ENCODE measurements at places on chromosomes 2 and 18.

DNA sequence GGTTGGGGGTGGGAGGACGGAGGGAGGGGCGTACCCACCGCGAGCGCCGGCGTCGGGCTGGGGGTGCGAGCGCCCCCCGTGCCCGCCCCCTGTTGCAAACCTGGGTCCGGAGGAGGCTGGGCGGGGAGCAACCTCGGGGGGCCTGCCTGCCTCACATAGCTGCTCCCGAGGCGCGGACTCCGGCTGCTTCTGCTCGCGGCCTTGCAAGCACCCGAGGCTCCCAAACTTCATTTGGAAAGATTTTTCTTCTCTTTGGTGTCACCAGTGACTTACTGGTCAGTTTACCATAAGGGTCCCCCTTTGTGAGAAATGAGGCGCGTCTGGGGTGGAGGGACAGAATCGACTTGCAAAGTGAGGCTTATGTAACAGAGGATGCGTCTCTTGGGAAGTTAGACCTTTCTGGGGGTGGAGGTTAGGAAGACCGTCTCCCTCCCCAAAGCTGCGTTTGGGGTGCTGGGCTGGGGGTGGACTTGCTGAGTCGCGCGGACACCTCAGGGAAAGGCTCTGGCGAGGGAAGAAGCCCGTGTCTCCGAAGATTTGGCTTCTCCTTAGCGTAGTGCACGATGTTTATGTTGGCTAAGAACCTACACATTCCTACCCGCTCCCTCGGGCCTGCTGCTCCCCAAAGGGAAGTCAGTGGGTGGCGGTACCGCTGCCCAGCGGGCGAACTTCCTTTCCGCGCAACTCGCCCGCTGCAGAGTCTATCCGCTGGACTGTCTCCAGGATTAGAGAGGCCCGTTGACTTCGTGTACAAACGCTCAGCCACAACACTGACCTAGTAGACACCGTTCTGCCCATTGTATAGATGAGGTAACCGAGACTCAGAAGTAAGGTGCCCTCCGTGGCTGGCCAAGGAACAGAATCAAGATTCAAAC is 559 bp downstream of the TMEM37 start:
- DNase-seq: no peak

DNA sequence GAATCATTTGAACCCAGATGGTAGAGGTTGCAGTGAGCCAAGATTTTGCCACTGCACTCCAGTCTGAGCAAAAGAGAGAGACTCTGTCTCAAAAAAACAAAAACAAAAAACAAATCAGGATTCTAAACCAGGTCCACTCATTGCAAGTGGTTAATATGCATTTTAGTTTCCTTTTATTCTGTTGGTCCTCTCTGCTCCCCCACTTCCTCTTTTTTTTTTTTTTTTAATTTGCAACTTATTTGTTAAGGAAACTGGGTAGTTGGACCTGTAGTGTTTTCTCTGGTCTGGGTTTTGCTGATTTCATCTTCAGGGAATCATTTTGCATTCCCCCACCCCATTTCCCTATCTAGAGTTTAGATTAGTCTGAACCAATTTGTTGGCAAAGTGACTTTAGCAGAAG is 14.0 kb downstream of the FER1L5 start:
- no peak for DNase-seq

DNA sequence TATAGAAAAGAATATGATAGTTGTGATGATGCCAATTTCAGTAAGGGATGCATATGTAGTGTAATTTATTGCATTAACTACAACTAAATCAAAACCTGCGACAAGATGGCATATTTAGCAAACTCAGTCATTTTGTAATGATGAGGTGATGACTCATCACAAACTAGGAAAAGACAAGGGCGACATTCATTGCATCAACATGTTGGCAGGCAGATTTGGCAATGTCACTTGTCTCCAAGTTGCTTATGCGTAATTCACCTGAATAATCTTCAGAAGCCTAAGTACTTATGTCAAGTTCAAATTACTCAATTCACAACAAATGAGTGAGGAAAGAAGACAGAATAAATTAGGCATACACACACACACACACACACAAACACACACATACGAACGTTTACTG is 273.2 kb upstream of the RGPD4 start:
- DNase-seq: no peak

- DNase-seq: no peak
Measured at GRCh38 chr2:127155028-127155581, 48.2 kb upstream of the BIN1 start.

- DNase-seq: no peak
Measured at GRCh38 chr2:55916473-55917049, 7.0 kb downstream of the EFEMP1 start.
